ENCODE measurements at places on chromosomes 2 and 18.

DNA sequence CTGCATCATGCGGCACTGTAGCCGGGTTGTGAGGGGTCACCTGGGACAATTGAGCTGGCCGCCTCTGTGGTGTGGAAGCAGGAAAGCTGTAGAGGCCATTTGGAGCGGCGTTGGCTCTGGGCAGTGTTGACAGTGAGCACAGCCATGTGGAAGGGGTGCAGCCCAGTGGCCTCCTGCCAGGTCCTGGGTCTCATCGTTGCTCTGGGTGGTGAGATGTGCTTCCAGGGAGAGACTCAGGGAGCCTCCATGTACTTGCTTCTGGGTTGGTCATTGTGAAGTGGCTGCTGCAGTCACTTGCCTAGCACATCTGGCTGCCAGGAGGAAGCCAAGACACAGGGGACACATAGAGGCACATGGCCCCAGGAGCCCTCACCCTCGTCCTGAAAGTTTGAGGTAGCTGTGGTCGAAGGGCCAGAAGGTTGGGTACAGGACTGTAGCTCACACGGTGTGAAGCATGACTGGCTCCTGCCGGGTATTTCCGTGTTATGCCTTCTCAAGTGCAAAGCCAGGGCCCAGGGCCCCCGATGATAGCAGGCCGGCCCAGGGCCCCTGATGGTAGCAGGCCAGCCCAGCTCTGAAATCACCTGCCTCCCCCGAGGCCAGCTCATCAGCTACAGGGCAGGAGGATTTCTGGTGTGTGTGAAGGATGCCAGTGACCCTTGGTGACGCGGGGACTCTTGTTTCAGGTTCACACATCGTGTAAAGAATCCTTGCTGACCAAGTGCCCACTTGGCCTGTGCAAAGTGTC is 82.6 kb downstream of the DGKD start:
- H3K36me3 ChIP-seq = peaks cover 53% of the 10 kb centered on the region
- no peaks in the 10 kb centered on the region for H3K4me1 ChIP-seq
- H3K27me3 ChIP-seq = no peaks in the 10 kb centered on the region

DNA sequence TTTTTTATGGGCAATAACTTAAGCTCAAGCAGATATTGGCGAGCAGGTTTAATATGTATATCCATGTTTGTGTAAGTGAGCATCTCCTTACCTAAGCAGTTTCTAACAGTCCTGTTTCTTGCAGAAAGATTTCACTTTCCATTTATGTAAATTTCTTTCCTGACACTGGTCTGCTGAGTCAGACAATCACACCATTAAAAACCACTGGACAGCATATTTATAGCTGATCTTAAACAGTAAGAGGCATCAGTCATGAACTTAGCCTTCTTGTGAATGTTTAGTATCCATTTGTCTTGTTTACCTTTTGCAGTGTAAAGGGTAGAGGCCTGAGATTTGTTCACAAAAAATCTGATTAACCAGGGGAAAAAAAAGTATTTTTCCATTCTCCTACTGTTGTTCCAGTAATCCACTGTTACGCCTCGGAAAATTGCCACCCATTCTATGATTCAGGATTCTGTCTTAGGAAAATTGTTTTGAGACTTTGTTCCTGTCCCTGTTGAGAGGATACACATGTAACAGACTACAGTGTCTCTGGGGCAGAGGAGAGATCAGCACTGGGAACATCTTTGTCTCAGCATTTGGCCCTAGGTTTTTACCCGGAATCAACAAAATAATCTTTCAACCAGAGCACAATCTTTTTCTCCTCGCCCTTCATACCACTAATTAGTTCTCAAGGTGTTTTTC is 521.0 kb upstream of the NRP2 start:
- no peak for DNase-seq
- H3K27me3 ChIP-seq = no peaks in the 10 kb centered on the region
- H3K27ac ChIP-seq = no peak overlapping the region
- H3K4me1 ChIP-seq = no peaks in the 10 kb centered on the region
- H3K36me3 ChIP-seq = no peaks in the 10 kb centered on the region

GRCh38 chr18:30481871-30482270 is 560.7 kb downstream of the DSC3 start:
- DNase-seq = no peak
- no peak overlapping the region for H3K4me3 ChIP-seq
- no peaks in the 10 kb centered on the region for H3K36me3 ChIP-seq
- no peaks in the 10 kb centered on the region for H3K27me3 ChIP-seq

DNA sequence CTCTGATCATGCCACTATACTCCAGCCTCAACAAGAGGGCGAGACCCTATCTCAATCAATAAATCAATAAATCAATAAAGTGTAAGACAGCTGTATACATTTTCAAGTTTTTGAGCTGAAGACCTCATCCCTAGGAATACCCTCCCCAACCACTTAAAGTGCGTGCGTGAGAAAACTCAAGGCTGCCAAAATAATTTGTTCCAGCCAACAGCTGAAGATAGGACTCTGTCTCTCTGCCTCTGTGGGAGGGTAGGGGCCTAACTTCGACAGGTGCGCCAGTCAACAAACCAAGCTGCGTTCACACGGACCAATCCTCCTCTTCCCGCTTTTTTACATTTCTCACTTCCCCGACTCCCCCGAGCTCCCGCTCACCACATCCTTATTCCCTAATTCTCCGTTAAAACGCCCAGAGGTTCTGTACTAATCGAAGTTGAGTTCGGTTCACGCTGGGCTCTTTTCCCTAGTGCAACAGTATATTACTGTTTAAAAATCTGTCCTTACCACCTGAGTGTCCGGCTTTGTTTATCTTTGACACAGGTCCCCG is 618 bp downstream of the POLR2D start:
- H3K36me3 ChIP-seq = peaks cover 28% of the 10 kb centered on the region
- no peaks in the 10 kb centered on the region for H3K27me3 ChIP-seq
- peak overlapping the region; percentile 48 for H3K4me3 ChIP-seq
- peak overlapping the region; percentile 88 for H3K27ac ChIP-seq

- peaks cover 5% of the 10 kb centered on the region for H3K36me3 ChIP-seq
- H3K4me3 ChIP-seq = no peak overlapping the region
- no peak overlapping the region for H3K27ac ChIP-seq
- no peak for DNase-seq
Measured at GRCh38 chr2:101733257-101733993, 35.9 kb downstream of the MAP4K4 start.
